ENCODE measurements at places on chromosomes 5 and 9. TPM values are rescaled to one million over a fixed set of nuclear protein-coding genes. Genes with fewer than 3 reads are reported as not detected.

The DBH gene
- total RNA-seq, result not detected

GRCh38 chr9:105416840-105417239, 31.0 kb upstream of the FSD1L start:
- DNase-seq, result no peak

DNA sequence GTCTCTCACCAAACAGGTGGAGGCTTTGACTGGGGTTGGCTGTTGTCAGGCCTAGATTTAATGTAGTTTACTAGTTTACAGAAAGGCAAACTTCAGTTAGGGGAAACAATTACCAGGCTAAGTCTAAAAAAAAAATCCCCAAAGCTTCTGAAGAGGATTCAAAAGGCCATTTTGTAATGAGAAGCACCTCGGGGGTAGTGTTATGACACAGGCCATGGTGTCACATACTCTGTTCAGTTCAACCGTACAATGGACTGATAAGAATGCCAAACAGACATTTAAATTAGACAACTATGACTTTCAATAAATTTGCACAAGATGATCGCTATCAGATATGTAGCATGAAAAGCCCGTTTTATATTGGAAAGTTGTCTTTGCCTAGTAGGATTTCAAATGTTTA, 120.1 kb upstream of the PCA3 start:
- no peak for DNase-seq

The FCN2 gene
- total RNA-seq, result not detected

DNA sequence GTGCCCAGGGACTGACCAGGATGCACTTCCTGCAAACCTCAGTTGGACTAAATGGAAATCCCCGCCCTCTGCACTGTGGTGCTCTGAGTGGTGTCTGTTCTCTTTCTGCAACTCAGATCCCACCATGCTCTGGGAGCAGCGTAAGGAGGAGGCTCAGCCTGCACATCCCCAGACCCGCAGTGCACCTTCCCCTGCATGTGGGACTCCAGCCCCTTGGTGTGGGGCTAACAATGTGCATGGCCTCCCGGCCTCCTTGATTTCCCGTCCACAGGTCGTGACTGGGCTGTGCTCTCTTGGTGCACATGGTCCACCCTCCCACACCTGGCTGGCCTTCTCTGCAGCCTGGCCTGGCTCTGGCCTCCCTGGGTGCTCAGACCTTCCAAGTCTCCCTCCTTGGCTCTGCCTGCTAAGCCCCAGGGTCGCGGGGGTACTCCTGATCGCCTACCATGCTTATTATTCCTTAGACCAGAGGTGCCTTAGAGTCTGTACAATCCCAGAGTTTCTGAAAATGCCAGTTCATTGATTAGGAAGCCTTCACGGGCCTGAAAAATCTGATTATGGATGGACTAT, 397.5 kb downstream of the IRX2 start:
- DNase-seq, result no peak

The ZFP2 gene
- total RNA-seq, result 2.3 TPM

DNA sequence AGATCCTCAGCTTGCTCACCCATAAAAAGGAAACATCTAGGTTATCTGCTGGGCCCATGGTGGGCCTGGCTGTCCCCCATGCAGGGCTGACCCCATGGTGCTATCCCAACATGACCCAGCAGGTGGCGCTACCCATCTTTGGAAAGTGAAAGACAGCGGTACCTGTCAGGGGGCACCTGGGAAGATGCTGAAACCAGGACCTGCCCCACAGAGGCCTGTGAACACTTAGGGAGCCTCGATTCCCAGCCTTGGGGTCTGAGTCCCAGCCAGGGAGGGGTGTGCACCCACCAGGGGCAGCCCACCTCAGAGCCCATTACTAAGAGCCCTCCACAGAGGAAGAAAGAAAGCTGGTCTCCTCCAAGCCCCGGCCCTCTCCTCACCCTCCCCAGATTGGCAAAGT, 46.6 kb upstream of the IPPK start:
- no peak for DNase-seq

DNA sequence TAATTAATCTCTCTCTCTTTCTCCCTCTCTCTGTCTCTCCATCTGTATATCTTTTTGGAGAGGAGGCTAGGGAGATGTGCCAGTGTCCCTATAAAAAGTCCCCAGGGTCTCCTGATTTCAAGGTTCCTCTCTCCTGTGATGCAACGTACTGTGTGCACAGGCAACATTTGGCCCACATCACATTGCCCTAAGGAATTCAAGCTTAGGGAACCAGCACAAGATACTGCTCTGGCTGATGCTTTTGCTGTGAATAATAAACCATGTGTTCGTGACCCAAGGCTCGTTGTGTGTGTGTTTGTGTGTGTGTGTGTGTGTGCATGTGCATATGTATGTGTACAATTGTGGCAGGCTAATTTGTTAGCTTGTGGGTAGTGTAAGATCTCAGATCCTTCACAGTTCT, 9.7 kb downstream of the SPATA9 start:
- no peak for DNase-seq

The GRIN3A gene
- 0.14 TPM for total RNA-seq

The LRRC70 gene
- total RNA-seq, result 5.4 TPM

DNA sequence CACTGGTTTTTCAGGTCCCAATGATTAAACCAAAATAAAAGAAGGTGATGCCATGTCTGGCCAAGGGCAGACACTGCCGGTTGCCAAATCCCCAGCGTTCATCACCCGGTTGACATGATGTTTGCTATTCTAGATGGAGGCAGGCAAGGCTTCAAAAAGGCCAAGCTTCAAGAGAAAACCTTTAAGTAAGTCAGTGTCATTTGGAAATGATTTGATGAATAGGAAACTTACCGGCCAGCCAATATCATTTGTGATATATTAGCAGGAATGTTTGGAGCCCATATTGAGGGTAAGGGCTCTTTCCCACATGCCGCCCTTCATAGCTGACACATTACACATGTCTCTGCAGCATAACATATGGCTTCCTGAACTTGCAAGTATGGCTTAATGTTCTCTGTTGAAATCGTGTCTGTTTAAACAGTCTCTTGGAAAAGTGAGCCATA, 89.5 kb upstream of the TTC23L start:
- DNase-seq, result no peak

- DNase-seq, result peak; percentile 99
These were observed 1.3 kb upstream of the EGR1 start for GRCh38 chr5:138464008-138464387.

DNA sequence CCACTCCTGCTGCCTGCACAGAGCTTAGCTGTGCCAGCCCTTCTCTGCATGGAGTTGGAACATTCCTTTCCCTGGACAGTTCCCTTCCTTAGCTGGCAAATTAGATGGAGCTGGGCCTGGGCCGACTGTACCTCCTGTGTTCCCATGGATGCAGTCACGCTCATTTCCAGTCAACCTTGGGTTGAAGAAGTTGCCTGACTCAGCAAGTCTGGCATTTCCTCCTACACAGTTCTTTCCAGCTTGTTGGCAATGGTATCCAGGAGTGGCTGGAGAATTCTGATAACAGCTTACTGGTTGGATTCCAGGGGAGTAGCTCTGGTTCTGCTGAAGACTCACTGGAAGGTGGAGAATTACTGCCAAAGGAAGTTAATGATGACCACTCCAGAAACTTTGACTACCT, 9.2 kb upstream of the TAF1L start:
- no peak for DNase-seq

DNA sequence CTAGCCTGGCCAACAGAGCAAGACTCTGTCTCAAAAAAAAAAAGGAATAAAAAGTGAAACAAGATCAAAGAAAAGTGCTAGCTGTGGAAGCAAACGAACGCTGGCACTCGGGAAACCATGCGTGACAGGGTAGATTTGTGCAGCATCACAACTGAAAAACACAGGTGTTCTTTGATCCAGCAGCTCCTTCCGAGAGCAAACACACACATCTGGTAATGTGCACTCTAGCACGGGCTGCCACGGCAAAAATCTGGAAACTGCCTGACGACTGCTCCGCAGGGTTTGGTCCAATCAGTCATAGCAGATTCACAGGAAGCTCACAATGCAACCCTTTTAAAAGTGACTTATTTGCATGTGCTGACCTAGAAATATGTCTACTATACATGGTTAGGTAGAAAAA, 80.0 kb downstream of the SYK start:
- no peak for DNase-seq

DNA sequence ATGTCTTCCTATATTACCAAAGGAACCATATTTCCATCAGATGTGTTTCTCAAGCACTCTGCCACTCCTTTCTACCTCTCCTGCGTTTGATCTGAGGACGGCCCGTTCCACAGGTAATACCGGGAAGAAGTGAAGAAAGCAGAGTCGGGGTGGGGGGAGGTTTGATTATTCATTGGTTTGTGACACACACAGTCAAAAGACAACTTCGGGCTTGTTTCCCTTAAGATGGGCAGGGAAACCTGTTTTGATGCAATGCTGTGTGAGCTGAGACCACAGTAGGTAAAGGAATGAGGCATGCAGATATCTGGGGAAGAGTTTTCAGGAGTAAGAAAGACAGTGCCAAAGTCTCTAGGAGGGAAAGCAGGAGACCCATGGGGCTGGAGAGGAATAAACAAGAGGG, 54.0 kb downstream of the BOD1 start:
- no peak for DNase-seq

- DNase-seq, result no peak
These were observed 531.7 kb upstream of the C9orf72 start for GRCh38 chr9:28105001-28105400.

GRCh38 chr5:39542511-39543285, 117.9 kb upstream of the DAB2 start:
- DNase-seq, result no peak

GRCh38 chr5:50822761-50823160, 156.3 kb downstream of the PARP8 start:
- no peak for DNase-seq
